Fibroblast of lung (primary cell): ENCODE measurements at places on chromosomes 12 and 14. TPM values are rescaled to one million over a fixed set of nuclear protein-coding genes. Genes with fewer than 3 reads are reported as not detected.

Gene SLC17A8
- not detected in 2 replicates for total RNA-seq

Gene RTL1
- total RNA-seq = not detected in 2 replicates

Gene DEPDC4
- 1.0 and 1.2 TPM in 2 replicates for total RNA-seq

Gene ABCD2
- under 0.01 and 0.33 TPM in 2 replicates for total RNA-seq

Gene CARMIL3
- total RNA-seq = 0.17 and 0.26 TPM in 2 replicates
